Mucosa of gallbladder (tissue), 1 donor: ENCODE measurements at places on chromosomes 16 and 17. TPM values are rescaled to one million over a fixed set of nuclear protein-coding genes. Genes with fewer than 3 reads are reported as not detected.
A peak's percentile ranks its signal among the peaks of the same experiment; 100 is the strongest.

Gene CDH16
- total RNA-seq: 8.7 TPM

GRCh38 chr17:74271901-74272561 lies 2.0 kb upstream of the DNAI2 start:
- no peak for DNase-seq

DNA sequence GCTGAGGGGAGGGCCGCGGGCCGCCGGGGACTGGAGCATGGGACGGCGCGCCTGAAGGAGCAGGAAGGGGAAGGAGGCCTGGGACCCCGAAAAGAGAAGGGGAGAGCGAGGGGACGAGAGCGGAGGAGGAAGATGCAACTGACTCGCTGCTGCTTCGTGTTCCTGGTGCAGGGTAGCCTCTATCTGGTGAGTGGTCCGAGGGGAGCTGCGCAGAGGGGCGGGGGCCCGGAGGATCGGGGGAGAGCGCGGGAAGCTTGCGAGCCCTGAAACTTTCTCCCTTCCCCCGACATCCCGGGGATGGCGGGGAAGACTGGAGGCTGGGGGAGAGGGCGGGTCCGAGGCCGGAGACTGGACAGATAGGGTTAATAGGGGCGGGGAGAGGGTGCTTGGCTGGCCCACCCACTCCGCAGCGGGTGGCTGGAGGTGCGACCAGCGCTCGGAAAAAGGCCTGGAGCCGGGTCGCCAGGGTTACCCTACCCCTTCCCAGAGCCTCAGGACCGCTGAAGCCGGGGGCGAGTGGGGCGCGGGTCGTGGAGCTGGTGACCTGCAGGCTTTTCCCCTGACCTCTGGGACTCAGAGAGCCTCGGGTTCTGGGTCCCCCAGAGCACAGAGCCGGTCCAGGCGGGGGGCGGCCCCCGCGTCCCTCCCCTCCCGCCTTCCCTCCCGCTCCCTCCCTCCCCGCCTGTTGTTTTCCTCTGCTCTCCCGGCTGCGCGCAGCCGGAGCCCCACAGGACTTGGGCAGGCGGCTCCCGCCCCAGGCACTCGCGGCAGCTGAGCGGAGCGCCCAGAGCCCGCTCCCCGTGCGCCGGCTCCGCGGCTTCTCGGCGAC lies 631 bp downstream of the NXPH3 start:
- DNase-seq: no peak

- no peak for DNase-seq
These were observed 5.1 kb downstream of the RAMP2 start for GRCh38 chr17:42766124-42766523.

- no peak for DNase-seq
These were observed 715.0 kb upstream of the CDH8 start for GRCh38 chr16:62751218-62751617.

GRCh38 chr16:59604354-59604753 lies 870.2 kb upstream of the GOT2 start:
- no peak for DNase-seq

DNA sequence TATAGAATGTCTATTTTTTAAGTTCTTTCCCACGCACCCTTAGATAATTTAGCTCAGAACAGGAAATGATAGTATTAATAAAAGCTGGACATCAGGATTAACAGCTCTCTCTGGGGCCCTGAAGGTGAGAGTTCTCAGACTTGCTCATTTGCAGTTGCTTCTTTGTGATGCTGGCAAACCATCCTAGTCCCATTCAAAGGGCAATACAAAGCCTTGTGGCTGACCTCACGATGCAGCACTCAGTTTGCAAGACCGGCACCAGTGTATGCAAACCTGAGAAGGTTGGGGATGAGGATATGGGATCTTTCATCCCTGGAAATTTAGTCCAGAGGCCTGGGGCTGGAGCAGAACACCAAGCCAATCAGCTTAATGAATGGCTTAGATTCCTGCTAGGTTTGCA lies 29.3 kb downstream of the STH start:
- no peak for DNase-seq

- DNase-seq: peak; percentile 21
These were observed 5.2 kb downstream of the ARSG start for GRCh38 chr17:68296217-68297191.

- peak; percentile 11 for DNase-seq
These were observed 361.0 kb downstream of the CDH13 start for GRCh38 chr16:82987767-82988166.

- DNase-seq: no peak
These were observed 2.1 kb upstream of the ZSCAN10 start for GRCh38 chr16:3101018-3101840.

- no peak for DNase-seq
These were observed 143.4 kb downstream of the VPS53 start for GRCh38 chr17:571224-571623.

GRCh38 chr16:28213396-28213795 lies 1.6 kb upstream of the XPO6 start:
- DNase-seq: no peak

- no peak for DNase-seq
These were observed 4.9 kb upstream of the CBX4 start for GRCh38 chr17:79843816-79844800.

DNA sequence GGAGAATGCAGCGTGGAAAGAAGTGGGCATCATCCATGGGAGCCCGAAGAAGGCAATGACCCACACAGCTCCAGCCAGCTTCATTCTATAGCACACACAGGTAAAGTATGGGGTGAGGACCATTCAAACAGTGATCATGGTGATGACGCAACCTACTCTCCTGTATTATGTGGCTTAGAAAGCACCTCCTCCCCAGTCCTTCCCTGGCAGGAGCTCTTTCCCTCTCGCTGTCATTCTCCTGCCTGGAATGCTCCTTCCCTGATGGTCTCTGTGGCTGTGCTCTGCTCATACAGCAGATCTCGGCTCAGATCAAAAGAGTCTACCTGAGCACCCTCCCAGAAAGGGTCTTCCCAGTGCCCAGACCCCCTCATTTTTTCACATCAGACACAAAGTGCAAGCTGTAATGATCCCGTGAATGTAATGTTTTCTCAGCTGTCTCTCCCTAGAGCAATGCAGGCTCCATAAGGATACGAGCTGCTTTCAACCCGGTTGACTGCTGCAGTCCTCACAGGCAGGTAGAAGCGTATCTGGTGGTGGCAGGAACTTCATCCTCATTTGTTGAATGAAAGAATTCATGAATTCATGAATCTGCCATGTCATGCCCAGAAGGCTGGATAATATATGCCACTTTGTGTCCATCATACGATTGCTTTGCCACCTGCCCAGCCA lies 248.8 kb downstream of the HS3ST3A1 start:
- DNase-seq: no peak

Gene CRHR1
- not detected for total RNA-seq

GRCh38 chr16:4293822-4294457 lies 21.1 kb upstream of the TFAP4 start:
- peak; percentile 40 for DNase-seq

- no peak for DNase-seq
These were observed 13.3 kb downstream of the JPH3 start for GRCh38 chr16:87615621-87616041.

GRCh38 chr17:77282524-77283515 lies 142.1 kb downstream of the SEC14L1 start:
- DNase-seq: peak; percentile 65

- no peak for DNase-seq
These were observed 157.7 kb downstream of the CDH11 start for GRCh38 chr16:64964126-64964540.

DNA sequence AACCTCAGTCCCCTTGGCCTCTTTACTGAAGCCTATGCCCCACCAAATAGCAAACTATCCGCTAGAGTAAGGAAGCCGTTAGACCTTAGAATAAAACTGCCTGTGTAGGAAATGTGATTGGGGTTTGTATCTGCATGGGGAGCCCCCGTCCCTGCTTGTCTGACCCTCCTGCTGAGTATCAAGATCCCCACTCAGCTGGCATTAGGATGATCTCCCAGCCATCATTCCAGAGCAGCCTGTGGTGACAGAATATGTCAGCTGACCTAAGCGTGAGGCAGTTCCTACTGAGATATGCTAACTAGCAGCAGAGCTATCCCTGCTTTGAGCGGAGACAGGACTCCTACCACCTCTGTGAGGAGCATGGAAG lies 645 bp upstream of the GFOD2 start:
- DNase-seq: peak; percentile 23

- no peak for DNase-seq
These were observed 38.7 kb upstream of the NFAT5 start for GRCh38 chr16:69526831-69527655.

DNA sequence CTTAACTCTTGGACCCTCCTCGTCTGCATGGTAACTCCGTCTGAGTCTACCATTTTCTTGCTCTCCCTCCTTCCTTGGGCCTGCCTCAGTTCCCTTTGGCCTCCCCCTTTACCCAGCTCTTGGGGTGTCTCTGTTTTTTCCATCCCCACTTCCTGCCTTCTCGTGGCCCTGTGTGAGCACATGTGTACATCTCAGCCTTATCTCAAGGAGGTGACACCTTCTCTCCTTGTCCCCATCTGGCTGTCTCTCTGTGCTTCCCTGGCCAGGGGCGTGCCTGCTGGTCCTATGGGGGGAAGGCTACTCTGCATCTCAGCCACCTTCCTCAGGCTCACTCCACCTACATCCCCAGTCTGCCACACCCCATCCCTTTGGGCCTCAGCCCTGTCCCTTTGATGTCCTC lies 6.6 kb downstream of the CTF1 start:
- no peak for DNase-seq

DNA sequence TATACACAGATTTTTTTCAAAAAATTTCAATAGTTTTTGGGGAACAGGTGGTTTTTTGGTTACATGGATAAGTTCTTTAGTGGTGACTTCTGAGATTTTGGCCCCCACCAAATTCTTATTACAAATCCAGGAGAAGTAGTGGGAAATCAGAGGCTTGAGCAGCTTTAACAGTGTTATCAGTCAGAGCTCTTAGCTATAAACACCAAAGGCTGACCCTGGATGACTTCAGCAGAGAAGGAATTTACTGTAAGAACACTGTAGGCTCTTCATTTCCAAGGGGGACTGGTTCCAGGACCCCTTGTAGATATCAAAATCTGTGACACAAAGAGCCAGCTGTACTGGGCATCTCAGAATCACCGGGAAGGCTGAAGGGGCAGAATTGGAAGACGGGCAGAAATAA lies 17.8 kb downstream of the MPHOSPH6 start:
- DNase-seq: no peak

GRCh38 chr17:28493460-28493859 lies 12.7 kb upstream of the FOXN1 start:
- DNase-seq: no peak

Gene PIRT
- total RNA-seq: 0.32 TPM

DNA sequence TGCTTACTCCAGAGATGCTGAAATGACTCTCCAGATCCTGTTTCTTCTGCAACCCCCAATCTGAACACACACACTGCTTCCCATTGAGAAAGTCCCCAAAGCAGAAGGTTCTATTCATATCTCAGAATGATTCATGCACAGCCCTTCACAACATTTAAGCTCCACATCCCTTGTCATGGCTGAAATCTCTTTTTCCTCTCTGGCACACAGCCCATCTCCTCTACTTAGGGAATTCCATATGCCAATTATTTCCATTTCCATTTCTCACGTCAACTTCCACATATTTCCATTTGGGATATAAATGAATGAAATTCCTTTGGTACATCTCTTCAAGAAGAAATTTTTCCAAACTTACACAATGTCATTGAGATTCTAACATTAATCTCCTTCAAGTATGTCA lies 119.6 kb downstream of the CDH11 start:
- no peak for DNase-seq

Gene LGALS9
- total RNA-seq: 103 TPM

- no peak for DNase-seq
These were observed 84.8 kb downstream of the ENGASE start for GRCh38 chr17:79159471-79159870.

GRCh38 chr17:28219771-28220170 lies 99.2 kb upstream of the TMEM97 start:
- DNase-seq: no peak

GRCh38 chr16:49183911-49184310 lies 97.7 kb downstream of the CBLN1 start:
- no peak for DNase-seq

DNA sequence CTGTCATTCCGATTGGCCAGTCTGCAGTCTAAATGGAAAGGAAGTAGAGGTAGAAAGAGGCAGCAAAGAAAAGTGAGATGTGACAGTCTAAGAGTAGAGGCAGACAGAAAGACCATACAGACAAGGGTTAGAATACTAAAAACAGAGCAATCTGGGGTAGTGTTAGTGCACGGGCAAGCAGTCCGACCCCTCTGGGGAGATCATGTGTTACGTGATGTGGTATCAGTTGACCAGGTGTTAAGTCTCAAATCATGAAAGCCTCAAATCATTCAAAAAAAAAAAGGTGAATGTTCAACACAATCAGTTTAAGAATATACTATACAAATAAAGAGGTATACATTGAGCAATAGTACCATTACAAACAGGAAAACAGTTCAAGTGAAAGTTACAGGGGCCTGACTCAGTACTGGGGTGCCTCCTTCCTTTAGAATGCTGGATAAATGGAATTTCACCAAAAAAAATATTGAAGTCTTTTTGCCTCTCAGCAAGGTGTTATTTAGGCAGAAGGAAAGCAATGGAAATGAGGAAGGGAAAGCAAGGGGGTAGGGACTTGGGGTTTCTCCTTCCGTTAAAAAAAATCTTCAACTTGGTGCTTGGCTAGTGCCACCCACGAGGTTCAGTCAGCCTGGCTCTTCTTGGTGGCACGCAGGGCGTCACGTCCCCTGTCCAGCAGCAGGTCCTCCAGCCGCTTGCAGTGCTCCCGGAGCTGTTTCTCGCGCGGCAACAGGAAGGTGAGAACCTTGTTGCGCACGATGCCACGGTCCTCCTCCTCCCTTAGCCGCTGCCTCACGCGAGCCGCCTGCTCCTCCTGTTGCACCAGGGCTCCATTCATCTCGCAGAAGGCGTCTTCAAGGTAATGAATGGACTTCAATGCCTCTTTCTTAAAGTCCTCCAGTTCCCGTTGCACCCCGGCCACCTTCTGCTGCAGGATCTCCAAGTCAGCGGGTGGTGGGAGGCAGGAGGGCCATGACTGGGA lies 616 bp downstream of the CCDC182 start:
- DNase-seq: no peak

- no peak for DNase-seq
These were observed 74.4 kb downstream of the CCT6B start for GRCh38 chr17:34886831-34887230.

DNA sequence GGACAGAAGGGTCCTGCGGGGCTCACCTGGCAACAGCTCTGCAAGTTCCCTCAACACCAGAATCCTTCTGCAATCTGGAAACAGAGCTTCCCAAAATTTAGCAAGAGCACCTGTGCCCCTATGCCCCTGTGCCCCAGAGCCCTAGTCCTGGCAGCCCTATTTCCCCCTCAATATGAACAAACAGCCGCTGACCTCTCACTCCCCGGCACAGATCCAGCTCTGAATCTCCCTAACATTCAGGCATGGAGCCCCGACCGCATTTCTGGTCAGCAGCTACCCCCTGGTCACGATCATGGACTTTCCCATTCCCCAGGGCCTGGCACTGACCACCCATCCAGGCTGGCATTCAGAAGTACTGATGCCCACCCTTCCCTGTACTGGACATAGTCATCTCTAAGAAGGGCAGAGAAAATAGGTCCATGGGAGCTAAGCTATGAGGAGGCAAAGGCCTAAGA lies 110.8 kb upstream of the SMURF2 start:
- DNase-seq: no peak

GRCh38 chr17:28216528-28216927 lies 102.5 kb upstream of the TMEM97 start:
- DNase-seq: no peak

- no peak for DNase-seq
These were observed 40.5 kb downstream of the ANKRD11 start for GRCh38 chr16:89449726-89450335.
